GM19239 (cell line): ENCODE measurements at places on chromosomes 2 and 18.

DNA sequence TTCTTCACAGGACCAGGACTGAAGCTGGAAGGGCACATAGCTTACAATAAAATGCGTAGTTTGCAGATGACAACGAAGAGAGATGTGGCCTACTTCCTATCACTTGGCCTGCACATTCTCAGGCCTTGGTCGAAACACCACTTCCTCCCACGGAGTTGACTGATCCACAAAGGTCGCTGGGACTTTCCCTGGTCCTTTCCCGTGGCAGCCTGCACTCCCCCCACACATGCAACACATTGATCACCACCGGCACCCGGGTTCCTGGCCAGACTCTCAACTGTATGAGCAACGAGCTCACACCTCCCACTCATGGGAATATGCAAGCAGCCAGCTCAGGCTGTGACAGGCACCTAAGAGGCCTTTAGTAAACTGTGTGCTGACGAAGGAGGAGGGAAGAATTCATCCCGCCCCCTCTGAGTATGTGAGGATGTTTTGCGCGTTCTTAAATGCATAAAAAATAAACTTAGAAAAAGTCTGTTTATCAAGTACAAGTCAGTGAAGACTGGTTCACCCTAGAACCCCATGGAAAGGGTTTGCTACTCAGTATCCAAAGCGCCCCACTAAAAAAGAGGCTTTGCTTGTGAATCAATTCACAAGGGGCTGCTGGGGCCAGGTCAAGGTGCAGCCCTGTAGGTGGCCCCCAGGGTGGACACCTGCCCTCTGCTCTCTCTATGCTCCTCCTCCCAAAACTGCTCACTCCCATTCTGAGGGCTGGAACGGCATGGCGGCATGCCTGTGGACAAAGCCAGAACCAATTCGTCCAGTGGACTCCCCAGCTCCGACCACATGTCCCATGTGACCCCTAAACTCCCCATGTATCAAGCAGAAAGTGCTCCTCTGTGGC lies 154.3 kb downstream of the EIPR1 start:
- DNase-seq = peak; percentile 33

DNA sequence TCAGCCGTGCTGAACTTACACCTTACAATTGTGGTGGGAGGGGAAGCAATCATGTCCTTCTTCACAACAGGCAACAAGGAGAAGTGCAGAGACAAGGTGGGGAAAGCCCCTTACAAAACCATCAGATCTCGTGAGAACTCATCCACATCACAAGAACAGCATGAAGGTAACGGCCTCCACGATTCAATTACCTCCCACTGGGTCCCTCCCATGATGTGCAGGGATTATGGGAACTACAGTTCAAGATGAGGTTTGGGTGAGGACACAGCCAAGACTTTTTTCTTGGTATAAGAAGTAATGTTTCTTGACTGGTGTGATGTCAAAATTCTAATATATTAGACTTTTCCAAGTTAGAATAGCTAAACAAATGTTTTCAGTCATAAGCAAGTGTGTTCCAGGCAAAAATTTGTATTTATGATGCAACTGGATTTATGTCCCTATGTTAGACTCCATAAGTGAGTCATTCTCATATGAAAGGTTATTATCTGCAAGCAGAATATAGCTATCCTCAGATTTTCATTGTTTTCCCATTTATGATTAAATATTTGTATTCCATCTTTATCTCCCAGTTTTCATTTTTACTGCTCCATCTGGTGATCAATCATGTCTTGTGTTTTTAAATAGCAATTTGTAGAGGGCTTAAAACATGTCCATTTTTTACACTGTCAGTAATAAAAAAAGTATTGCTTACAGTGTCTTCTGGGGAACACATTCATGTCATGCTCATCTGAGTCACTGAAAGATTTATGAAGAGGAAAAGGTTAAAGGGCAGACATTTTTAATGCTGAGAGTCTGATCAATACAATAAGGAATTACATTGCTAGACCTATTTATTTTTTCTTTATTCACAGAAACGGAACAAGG lies 995.2 kb upstream of the CDH2 start:
- DNase-seq = no peak

DNA sequence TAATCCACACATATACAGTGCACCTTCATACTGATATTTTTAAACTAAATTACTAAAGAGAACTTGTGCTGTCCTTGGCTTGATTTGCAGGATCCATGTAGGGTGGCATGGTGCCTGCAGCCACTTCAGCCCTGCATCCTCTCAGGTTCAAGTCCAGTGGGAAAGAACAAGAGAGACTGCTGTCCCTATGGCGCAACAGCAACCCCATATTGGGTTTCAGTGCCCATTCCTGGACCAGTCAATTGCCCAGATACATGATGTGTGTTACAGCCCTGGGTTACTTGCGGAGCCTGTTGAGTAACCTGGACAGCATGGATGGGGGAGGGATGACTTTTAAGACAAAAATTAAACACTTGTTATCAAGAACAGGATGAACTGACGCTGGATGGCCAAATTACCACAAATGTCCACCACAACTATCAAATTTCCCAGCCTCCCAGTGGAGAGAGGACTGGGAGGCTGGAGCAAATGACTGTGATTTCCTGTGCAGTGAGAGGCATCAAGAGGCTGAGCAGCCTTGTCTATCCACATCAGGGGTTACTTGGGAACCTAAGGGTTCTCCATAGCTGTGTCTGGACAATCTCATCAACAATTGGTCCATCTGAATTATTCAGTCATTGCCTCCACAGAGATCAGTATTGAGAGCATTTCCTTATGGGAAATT lies 162.0 kb downstream of the CAPN13 start:
- no peak for DNase-seq

- DNase-seq = no peak
Measured at GRCh38 chr2:118847762-118848172, 319 bp upstream of the EN1 start.

DNA sequence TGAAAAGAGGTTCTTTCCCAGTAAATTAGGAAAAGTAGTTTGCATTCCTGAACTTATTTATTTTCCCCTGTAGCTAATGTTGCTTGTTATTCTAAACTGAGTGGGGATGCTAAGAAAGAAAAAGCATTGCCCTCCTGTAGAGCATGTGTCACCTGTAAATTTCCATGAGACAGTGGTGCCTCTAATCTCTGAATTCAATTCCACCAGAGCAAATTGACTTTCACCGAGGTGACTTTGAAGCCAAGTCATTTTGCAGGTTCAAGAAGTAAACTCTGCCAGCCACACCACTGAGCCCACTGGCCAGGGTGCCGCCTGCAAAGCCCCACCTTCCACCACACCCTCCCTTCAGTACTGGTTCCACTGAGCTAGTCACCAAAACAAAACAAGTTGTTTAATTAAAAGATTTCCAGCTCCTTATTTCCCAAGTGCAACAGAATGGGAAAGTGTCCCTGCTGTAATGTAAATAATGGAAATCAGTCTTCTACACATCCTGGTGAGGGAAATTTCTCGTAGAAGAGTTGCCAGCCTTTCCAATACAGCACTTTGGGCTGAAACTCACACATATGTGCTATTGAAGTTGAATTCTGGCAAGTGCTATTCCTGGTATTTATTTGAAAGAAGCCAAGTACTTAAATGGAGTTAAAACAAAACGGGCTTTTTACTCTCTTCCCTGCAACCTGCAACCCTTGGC lies 254.8 kb downstream of the RNF152 start:
- DNase-seq = no peak

- no peak for DNase-seq
Measured at GRCh38 chr2:40043641-40044040, 264.6 kb upstream of the THUMPD2 start.

- DNase-seq = no peak
Measured at GRCh38 chr2:45774688-45775244, 123.3 kb downstream of the PRKCE start.

- DNase-seq = no peak
Measured at GRCh38 chr2:129821445-129821844, 158.0 kb upstream of the RAB6C start.

DNA sequence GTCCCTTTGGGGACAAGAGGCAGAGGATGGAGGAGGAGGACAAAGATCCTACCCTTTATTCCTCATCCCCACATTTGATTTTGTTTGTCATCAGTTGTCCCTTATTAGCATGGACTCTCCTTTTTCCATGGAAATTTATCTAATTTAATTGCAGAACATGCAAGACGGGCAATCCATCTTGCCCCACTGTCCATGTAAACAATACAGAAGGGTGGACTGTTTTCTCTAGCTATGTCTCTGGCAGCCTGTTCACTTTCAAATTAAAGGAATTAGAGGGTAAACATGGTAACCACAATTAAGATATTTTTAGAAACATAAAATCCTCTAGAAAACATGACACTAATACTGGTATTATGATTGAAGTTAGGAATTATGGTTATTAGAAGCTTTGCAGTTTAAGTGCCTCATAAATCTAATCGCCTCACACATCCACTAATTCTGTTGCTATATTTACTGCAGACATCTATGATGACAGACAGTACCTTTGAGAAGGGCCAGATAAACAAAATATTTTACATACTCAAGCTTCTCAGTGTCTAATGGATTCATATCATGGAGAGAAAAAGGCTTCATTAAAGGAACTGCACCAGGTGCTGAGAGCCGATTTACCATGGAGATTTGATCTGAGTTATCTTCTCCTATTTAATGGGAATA lies 215.5 kb downstream of the LNPK start:
- no peak for DNase-seq

DNA sequence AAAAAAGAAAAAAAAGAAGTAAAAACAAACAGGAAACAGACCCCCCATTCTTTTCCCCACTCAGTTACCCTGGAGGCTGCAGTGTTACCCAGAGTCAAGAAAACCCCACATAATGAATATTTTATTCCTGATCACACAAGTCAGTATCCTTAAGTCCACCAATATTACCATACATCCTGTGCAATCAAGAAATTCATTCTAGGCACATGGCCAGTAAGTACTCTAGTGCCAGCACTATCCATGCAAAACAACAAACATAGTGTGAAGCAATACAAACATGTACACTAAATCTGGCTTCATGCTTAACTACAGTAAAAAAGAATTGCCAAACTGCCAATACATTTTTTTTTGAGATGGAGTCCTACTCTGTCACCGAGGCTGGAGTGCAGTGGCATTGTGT lies 111.6 kb downstream of the FAM168B start:
- DNase-seq = no peak
